ENCODE measurements at places on chromosomes 5 and 9.
A peak's percentile ranks its signal among the peaks of the same experiment; 100 is the strongest.

DNA sequence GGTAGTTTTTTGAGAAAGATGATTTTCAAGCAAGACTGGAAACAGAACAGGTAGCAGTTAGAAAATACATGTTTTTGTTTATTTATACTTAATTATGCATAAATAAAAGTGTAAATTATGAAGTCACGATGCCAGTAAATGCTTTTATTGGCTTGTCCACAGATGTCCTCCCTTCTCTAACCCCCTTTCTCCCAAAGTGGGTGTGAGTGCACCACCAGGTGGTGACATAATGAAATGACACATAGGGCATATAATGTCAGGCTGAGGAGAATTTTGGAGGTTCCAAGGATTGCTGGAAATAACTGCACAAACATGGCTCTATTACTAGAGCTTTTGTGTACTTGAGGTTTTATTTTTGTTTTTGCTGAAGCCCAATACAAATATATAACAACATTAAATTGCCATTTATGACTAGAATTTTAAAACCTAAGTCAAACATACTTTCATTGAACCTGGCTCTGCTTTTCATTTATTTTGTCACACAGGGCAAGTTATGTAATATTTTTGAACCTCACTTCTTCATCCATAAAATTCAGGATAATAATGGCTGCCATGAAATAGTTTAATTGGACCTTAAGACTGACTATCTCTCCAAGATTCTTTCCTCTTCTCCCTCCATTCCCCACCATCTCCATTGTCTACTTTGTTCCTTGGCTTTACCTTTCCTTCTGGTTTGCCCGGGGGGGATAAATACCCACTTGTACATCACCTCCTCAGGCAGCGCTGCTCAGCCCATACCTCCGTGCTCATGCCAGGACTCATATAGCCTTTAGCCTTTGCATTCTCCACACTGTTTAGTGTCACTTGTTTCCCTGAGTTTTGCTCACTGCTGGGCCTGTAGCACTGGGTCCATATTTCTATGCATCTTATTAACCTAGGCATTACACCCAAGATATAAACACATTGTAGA, 168.8 kb downstream of the PDE4D start:
- DNase-seq = peak; percentile 39

DNA sequence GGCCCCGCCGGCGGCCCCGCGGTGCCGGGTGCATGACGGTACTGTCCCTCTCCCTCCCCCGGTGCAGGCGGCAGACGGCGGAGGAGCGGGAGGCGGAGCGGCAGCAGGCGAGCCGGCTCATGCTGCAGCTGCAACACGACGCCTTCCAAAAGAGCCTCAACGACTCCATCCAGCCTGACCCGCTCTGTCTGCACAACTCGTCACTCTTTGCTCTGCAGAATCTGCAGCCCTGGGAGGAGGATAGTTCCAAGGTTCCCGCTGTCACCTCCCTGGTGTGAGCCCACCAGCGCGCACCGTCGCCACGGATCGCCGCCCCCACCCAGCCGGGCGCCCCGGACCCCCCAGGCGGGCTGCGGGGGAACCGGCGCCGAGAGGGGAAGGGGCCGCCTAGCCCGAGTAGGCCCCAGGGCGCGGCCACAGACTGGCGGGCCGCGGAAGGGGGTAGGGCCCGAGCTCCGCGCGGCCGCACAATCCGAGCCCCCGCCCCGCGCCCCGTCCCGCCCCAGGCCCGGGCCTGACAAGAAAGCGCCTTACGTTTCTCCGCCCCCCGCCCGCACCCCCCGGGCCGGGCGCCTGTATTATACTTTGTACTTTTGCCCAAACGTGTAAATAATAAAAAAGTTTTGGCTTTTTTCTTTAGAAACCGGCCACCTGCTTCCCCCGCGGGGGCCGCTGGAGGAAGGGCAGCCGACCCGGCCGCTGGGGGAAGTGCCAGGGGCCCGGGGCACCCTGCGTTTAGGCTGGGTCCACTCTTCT, 2.5 kb downstream of the TLX3 start:
- DNase-seq = no peak

DNA sequence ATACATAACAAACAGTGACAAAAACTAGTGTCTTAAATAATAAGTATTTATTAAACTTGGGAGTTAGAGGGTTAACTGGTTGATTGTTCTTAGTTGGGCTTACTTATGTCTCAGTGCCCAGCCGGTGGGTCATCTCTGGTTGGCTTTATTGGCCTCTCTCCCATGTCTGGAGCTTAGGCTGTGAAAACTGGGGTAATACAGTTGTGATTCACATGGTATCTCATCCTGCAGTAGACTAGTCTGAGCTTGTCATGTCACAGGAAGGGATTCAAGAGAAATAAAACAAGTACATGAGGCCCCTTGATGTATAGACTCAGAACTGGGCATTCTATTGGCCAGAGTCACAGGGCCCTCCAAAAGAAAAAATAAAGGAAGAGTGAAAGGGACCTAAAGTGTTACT, 466.4 kb upstream of the SMC2 start:
- DNase-seq = no peak

DNA sequence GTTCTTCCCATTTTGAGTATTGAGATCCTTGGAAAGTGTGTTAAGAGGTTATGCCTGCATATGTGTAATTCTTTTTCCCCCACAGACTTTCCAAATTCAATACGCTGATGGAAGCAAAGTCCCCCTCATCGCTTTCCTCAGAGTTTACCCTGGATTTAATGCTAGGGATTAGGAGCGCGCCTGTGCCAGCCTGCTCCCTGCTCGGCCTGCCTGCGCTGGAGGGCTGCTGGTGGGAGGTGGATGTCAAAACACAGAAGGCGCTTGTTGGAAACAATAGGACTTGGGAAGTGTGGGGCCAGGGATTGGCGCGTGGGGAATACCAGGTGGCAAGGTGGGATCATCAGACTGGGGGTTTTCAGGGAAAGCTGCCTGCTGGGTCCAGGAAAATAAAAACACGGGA, 39.8 kb upstream of the PTCH1 start:
- DNase-seq = no peak

GRCh38 chr5:24235946-24236345, 408.8 kb downstream of the CDH10 start:
- no peak for DNase-seq

- DNase-seq = no peak
These were observed 43.3 kb upstream of the NCS1 start for GRCh38 chr9:130128733-130129431.

DNA sequence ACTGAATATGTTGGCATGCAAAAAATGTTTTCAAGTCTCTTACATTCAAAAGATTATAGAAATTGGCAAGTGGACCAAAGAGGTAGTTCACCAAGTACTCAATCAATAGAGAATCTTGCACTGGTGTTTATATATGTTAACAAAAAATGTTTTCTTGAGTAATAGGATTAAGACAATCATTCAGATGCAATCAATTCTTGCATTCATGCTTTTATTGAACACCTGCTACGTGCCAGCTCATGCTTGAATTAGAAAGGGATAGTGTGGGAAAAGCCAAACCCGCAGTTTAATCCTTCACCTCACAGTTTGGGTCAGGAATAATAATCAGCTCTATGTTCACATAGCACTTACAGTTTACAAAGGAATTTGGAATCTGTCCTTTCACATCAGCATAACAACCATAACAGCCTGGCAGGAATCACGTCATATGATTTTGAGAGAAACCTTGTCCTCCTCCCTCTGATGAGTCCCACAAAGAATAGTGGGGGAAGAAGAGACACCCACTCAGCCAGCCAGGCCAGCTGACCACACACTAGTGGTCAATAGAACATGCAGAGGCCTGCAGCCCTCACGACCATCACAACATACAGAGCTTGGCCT, 36.8 kb upstream of the FRRS1L start:
- no peak for DNase-seq

DNA sequence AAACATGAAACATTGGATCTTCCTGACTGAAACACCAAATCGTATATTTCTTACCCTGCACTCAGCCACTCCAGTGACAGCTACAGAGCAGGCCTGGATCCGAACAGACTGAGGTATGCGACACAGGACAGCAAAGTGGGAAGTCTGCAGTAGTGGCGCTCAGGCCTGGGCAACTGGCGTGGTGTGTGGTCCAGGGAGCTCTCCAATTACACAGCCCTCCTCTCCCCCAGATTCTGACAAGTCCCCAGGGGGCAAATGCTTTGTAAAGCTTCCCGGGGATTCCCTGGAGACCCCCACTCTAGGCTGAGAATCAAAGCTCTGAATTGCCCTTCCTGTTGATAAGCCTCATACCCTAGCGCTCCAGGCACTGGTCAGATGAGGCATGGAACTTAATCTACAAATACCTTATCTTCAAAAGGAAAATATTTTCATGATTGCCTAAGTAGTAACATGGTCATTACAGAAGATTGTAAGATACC, 104.8 kb upstream of the ERCC6L2 start:
- no peak for DNase-seq

DNA sequence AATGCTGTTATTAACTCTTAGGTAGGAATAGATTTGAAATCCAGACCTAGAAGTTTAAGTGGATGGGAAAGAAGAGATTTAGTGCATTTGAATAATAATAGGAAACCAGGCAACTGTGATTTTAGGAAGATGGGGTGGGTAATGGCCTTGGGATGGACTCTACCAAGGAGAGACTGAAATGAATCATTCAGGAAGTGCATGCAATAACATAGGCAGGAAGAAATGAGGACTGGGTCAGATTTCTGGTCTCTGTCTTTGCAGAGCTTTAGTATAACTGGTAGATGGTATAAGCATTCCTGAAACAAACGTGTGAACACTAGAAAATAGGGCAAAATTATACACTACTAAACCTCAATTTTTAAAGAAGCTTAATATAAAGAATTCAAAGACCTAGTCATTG, 274.4 kb upstream of the CLINT1 start:
- no peak for DNase-seq

- no peak for DNase-seq
These were observed 630.4 kb downstream of the PSAT1 start for GRCh38 chr9:78927099-78927940.

DNA sequence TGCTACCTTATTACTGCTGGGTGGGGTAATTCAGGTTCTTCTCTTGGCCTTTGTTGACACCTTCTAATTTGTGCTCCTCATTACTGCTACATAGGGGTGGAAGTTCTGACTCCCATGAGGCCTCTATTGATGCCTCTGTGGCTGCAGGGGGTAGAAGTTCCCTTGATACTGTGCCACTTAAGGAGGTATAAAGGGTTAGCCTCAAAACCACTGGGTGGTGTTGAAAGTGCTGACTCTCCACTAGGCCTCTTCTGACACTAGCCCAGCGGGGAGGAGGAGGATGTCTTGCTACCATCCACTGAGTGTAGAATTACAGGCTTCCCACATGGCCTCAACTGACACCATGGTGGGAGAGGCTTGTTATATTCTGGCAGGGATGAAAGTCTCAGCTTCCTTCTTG, 36.7 kb upstream of the CCDC112 start:
- no peak for DNase-seq

DNA sequence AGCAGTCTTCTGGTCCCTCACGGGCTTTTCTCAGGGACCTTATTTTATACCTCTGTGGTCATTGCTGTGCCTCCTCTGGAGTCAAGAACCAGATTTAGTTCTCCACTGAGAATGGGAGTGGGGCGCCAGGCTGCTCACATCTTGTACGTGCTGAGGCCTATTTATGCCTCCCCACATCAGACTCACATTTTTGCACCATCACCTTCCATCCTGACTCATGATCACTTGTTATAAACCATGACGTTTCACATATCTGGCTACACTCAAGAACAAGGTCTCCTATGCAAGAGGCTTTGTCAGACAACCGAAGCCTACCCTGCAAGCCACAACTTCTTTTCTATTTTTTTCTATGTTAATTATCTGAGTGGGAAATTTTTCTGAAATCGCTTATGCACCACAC, 10.7 kb downstream of the PRUNE2 start:
- no peak for DNase-seq

DNA sequence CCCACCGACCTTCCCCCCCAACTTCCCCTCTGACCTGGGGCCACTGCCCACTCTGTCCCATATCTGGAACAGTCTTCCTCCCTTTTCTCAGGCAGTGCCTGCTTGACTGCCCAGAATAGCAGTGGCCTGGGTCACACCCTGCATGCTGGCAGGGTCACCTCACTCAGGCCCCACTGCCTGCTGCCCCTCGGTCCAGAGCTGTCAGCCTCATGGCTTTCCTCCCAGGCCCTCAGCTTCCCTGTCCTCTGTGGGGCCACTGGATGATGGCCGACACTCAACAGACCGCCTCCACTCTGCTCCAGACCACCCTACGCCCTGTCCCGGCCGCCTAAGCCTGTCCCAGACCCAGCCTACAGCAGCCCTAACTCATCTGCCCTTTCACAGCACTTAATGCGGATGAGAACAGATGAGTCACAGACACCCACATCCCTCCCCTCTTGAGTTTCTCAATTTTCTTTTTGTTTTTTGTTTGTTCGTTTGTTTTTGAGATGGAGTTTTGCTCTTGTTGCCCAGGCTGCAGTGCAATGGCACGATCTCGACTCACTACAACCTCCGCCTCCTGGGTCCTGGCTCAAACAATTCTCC, 5.9 kb downstream of the PNPLA7 start:
- DNase-seq = no peak

- DNase-seq = no peak
These were observed 438 bp downstream of the SOX30 start for GRCh38 chr5:157651623-157652376.

DNA sequence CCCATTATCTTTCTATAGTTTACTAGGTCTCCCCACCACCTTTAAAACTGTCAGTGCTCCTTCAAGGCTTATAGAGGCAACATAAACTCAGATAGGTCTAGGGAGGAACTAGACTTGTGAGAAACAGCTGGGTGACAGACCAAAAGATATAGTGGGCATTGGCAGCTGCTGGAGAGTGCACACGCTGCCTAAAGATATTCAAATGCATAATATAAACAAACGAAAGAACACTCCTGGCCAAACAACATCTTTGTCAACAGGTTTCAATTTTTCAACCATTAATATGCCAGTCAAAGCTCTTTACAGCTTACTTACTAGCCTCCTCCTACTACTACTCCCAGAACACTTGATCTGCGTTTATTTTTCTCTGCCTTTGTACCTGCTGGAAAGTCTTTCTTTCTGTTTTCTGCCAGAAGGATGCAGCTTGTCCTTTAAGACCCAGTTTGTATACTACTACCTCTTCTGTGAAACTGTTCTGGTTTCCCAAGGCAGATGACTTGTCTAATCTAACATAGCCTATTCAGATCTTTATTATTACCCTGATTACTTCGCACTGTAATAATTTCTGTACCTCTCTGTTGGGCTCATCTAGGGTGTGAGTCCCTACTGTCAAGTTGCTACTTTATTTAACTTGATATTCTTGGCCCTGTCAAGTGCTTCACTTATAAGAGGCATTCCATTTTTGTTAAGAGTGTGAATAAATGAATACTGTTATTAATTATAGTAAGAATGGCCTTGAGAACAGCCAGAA, 14.3 kb downstream of the KDM3B start:
- no peak for DNase-seq
